ENCODE measurements at places on chromosomes 2 and 18.

DNA sequence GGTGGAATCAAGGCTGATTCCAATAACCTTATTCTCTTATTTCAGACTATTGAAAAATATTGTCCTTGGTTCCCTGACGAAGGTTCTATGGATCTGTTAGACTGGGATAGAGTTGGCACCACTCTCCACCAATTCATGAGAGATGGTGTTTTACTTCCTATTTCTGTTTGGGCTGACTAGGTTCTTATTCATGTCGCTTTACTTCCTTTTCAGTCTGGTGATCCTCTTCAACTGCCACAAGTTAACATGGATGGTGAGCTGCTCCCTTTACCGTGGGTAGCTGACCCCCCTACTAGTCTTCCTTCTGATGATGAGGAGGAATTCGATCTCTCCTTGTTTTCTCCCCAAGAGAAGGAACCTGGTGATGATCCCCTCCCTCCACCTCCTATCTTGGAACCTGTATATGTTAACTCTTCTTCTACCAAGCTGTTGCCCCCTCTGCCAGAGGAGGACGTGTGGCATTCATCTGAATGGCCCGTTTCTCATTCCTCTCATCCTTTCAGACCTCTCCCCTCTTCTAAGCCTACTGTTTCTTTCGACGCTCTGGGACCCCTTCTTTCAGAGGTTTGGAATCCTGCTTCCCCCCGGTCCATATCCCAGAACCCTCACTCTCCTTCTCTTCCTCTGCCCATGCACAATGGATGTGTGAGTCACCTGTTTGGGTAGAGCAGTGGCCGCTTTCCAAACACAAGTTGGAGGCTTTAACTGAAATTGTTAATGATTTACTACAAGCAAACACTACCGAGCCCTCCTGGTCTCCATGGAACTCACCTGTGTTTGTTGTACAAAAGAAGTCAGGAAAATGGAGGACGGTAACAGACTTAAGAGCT, 13.5 kb upstream of the CNOT11 start:
- no peak for DNase-seq

GRCh38 chr2:206443735-206444527, 599 bp downstream of the ADAM23 start:
- DNase-seq: peak; percentile 34

- no peak for DNase-seq
These were observed 395.6 kb upstream of the HS6ST1 start for GRCh38 chr2:128714285-128714684.

GRCh38 chr2:134976074-134976702, 57.6 kb downstream of the CCNT2 start:
- no peak for DNase-seq

DNA sequence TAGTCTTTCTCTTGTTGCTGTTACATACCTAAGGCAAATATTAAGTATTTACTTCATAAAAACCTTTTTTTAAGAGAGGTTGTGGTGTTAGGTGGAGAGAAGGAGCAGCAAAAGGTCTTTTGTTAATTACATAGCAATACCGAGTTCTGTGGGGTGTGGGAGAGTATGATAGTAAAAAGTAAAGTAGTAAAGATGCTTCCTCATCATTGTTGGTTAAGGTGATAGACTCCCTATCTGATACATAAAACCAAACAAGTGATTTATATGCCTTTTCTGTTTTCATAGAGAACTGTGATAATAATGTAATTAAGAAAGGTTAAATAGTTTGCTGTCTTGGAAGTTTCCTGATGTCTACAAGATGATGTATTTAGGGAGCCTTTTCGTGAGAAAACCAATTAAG, 75.4 kb downstream of the EML4 start:
- DNase-seq: no peak

DNA sequence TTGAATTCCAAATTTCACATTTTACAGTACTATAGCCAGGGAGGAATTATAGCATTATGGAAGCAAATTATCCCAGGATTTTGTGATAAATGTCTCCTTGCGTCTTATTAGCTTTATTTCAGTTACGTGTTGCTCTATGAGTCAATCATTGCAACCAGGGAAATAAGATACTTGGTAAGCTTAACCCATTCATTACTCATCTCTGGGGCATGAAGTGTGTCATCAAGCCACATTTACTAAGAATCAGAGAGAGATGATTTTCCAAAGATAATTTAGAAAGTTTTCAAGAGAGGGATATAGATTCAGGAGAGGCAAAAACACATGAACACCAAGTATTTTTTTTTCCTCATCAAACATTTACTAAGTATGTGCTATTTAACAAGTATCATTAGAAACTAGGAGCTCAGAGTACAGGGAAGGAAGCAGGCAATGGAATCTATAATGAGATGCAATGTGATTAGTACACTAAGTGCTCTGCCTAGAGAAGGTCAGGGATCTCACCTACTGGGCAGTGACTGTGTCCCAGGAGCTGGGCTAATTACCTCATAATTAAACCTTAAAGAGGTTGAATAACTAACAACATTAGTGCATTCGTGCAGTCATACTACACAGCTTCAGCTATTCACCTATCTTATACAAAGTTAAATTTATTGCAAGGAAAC, 217.8 kb upstream of the NXPH2 start:
- no peak for DNase-seq

DNA sequence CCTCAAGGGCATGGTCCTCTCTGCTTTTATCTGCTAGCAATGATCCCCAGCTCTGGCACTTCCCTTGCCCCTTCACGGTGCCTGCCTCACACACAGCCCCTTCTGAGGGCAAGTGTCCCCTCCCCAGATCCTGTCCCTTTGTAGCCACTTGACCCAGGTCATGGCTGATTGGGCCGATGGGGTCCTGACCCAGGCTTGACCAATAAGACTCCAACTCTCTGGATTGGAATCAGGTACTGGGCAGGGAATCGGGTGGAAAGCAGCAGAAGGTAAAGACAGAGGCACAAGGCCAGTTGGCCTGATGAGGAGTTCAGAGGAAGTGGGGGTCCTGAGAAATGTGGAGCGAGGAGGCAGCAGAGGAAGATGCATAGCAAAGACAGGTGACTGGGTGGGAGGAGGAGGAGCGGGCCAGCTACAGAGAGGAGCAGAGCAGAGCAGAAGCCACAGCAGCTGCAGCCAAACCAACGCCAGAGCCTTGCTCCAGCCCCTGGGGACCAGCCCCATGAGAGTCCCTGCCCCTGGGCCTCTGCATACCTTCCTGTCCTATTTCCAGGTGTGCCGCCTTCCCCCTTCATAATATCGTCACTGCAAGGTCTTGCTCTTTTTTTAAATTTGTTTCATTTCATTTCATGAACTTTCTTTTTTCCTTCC, 39.1 kb downstream of the CAPN13 start:
- DNase-seq: no peak

GRCh38 chr2:62180975-62181374, 14.9 kb upstream of the B3GNT2 start:
- DNase-seq: no peak

GRCh38 chr18:10454681-10455557, 484 bp downstream of the APCDD1 start:
- no peak for DNase-seq

GRCh38 chr18:32634876-32635431, 137.9 kb downstream of the KLHL14 start:
- no peak for DNase-seq

DNA sequence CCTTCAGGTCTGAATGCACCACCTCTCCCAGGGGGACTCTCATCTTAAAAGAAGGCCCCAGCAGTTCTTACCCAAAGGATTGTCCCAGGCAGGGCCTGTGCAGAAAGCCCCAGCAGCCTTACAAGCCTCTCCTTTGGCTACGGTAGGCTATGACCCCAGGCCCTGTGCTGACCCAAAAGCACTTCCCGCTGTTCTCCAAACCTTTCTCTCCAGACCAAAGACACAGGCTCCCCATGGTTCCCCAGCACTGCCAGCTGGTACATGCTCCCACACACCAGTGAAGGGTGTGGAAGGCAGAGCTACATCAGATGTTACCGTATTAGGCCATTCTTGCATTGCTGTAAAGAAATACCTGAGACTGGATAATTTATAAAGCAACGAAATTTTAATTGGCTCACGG, 35.4 kb downstream of the LBH start:
- no peak for DNase-seq

GRCh38 chr18:51498085-51498855, 300.8 kb upstream of the MEX3C start:
- no peak for DNase-seq

GRCh38 chr2:115484983-115485382, 1042.5 kb downstream of the DPP10 start:
- no peak for DNase-seq

DNA sequence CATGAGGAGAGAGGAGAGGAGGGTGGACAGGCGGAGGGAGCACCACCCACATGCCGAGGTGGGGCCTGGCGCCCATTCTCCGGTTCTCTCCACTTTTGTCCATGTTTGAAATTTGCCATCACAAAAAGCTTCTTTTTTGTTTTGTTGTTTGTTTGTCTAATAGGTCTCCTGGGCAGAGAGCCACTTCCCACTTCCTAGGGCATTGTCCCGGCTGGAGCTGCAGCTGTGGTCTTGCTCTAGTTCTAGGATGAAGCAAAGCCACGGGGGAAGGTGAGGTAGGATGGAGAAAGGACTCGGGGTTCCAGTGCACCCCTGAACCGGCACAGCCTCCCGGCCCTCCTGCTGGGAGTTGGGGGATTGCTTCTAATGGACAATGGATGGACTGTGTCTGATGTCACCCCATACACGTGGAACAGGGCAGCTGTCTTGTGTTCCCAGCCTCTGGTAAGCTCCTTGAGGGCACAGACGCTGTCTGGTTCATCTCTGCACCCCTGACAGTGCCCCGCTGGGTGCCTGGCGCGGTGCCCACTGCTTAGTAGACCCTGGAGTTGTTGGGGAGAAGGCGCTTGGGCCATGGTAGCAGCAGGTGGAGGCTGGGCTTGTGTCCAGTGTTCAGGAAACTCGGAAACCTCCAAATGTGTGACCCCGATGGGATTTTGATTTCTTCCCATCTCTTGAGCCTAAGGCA, 278.4 kb downstream of the NDUFA10 start:
- no peak for DNase-seq

- no peak for DNase-seq
These were observed 95.6 kb downstream of the NDUFA10 start for GRCh38 chr2:239929504-239929903.

- DNase-seq: peak; percentile 56
These were observed 2.4 kb upstream of the INHBB start for GRCh38 chr2:120343433-120344105.

GRCh38 chr2:30661173-30662107, 145.8 kb downstream of the CAPN13 start:
- DNase-seq: no peak

DNA sequence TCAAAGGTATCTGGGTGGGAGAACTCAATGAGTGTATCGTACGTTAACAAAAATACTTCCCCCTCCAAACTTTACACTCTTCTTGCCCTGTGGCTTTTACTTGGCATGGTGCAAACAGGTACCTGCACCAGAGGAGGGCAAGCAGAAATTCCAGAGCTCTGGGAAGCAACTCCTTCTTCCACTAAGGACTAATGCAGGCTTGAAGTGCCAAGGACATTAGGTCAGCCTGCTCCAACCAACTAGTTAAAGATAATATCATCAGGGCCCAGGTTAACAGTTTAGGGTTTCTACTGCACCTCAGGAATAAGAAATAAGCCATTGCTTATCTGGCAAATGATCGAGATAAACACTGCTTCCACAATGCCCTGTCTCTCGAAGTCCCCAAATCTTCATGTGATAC, 70.4 kb downstream of the LRPPRC start:
- no peak for DNase-seq

DNA sequence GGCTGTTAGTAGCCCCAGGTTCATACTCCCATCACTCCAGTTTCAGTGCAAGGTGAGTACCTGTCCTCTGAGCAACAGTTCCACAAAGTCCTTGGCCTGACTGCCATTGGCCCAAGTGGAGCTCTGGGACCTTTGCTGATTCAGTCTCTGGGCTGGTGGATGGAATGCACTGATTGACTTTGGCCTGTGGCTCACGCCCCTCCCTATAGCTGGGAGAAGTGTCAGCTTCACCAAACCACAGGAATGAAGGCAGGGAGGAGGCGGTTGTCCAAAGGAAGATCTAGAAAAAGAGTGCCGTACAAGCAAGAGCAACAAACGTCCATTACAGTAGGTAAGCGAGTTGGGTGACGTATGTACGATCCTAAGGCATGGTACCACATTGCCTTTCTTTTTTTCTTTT, 34.0 kb downstream of the QPCT start:
- DNase-seq: no peak

DNA sequence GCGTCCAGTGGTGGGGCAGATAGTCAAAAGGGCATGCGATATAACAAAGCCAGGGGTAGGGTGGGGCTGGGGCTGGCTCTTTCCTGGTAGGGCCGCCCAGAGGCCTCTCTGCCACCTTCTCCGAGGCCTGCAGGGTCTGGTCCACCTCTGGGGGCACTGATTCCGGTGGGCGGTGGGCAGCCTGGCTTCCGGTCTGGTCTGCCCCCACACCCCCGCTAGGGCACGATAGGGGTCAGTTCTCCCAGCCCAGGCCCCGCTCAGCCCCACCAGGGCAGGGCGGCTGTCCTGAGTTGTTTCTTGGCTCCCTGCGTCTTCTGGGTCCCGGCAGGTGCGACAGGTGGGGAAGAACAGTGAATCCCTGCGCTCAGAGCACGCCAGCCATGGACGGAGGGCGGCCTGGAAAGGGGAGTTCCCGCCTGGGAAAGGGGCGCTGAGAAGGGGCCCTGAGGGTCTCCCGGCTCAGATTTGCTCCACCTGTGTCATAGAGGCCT, 707 bp upstream of the ERFE start:
- no peak for DNase-seq

- DNase-seq: no peak
These were observed 912 bp upstream of the FBXO11 start for GRCh38 chr2:47907039-47907781.

GRCh38 chr2:1539973-1540372, 126.7 kb downstream of the TPO start:
- DNase-seq: no peak

GRCh38 chr2:35973132-35973736, 382.3 kb upstream of the CRIM1 start:
- DNase-seq: peak; percentile 4

DNA sequence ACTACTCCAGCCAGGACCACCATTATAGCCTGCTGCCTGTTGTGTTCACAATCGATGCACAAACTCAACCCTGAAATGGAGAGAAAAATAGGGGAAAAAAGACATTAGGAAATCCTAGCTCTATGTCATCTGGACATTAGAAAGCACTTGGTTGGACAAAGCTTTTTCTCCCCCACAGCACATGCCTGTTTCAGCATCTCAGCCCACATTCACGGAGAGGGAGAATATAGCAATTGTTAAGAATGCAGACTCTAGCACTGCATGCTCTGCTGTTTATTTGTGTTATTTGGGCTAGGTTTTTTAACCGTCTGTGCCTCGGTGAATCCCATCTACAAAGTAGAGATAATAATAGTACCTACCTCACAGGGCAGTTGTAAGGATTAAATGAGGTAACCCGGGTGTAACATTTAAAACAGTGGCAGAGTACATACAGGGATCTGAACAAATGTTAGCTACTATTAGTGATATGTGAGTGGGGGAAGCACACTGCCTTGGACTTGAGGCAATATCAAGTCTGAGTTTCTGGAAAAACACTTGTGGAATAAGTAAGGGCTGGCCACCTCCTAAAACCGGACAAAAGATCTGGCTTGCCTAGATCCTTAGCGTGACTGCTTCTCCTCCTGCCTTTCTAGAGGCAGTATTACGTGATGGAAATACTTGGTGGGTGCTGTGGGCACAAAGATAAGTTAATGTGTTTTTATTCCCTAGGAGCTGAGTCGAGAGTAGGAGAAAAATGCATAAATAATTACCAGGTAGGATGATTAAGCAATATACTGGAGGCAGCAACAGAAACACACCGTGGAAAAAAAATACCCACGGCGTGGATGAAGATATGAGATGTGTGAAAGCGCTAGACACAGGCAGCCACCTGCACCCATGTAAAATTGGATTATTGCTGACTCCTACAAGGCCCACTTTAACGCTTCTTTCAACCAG, 1.0 kb upstream of the PPP1CB start:
- peak; percentile 22 for DNase-seq

Data from NCI-H1105 treated with DMSO at 0.1 percent for 48 hours (cell line).